Fibroblast of lung (primary cell): ENCODE measurements at places on chromosomes 3 and 15.

DNA sequence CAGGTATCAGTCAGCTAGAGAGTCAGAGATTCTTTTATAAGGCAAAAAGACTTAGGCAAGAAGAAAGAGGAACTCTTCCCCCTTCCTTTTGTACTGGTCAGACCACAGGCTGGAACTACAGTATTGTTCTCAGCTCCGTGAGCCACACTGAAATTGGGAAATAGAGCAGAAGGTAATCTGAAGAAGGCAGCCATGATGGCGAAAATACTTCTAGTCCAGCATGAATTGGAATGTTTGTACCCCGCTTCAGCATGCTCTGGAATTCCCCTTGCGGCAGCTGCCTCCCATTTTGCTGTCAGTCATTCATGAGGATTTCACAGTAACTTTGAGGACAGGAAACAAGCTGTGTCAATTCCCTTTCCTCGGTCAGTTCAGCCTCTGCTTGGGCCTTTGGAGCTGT is 96.2 kb downstream of the CORO2B start:
- no peak for DNase-seq

GRCh38 chr3:178671377-178671776 is 135.1 kb downstream of the KCNMB2 start:
- no peak for DNase-seq

GRCh38 chr15:25186906-25187645 is 232.3 kb downstream of the SNRPN start:
- DNase-seq, result no peak

GRCh38 chr3:136929977-136930670 is 27.7 kb upstream of the IL20RB start:
- DNase-seq, result peak; percentile 79

DNA sequence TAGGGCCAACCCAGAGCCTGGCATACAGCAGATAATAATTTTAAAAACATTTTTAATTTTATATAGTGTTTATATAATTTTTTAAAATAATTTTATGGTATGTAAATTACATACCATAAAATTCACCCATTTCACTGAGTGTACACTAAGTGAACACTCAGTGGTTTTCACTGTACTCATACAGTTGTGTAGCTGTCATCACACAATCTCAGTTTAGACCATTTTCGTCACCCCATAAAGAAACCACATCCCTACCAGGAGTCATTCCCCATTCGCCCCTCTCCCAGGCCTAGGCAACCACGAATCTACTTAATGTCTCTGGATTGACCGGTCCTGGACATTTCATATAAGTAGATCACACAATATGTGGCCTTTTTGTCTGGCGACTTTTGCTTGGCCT is 10.2 kb downstream of the EEFSEC start:
- no peak for DNase-seq

GRCh38 chr3:126026277-126026751 is 57.3 kb downstream of the ROPN1B start:
- no peak for DNase-seq

DNA sequence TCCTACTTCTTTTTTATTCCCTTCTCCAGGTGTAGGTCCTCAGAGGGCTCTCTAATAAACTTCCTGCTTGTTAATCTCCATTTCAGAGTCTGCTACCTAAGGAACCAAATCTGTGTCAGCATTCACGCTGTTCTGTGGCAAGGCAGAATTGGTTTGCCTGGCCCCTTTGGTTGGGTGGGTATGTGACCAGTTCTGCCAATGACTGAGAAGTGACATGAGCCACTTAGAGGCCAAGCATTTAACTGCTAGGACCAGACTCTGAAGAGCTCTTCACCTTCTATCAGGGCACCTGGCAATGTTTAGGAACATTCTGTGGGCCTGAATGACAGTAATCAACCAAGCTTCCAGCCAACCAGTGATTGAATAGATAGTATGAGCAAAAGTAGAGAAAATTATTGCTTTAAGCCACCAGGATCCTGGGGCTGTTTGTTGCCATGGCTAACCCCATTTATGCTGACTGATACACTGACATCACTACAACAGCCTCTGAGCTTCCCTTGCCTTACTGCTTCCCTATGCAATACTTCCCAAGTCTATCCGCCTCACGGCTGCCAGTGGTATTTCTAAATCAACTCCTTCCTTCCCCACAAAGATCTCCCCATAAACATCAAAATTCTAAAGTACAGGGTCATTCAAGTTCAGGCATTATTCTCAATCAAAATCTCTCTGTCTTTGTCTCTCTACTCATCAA is 7.6 kb downstream of the FRMD4B start:
- no peak for DNase-seq

DNA sequence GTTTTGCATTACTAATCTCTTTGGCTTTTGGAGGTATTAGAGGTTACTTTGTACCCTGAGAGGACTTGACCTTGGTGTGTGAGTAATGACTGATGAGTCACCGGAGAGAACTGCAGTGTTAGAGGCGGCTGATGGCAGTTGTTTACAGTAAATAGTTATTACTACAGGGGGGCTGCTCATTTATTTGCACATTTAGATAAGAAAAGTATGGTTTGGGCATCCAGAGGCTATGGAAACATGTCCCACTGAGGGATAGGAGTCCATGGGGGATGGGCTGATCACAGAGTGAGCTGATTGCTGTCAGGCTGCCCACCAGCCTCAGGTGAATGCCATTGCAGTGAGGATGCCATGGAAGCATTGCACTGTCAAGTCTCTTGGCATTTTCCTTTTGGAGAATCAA is 17.3 kb upstream of the STAC start:
- peak; percentile 29 for DNase-seq

GRCh38 chr3:124859025-124859424 is 28.1 kb downstream of the ITGB5 start:
- peak; percentile 92 for DNase-seq

DNA sequence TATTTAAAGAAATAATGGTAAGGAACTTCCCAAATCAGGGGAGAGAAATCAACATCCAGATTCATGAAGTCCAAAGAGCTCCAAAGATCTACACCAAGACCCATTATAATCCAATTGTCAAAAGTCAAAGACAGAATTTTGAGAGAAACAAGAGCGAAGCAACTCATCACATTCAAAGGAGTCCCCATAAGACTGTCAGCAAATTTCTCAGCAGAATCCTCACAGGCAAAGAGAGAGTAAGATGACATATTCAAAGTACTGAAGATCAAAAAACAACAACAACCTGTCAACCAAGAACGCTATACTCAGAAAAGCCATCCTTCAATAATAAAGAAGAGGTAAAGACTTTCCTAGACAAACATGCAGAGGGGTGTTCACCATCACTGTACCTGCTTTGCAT is 342.1 kb downstream of the TIGIT start:
- no peak for DNase-seq

GRCh38 chr3:38738630-38739395 is 77.2 kb downstream of the SCN10A start:
- peak; percentile 41 for DNase-seq
